ENCODE measurements at places on chromosomes 6 and 20.

DNA sequence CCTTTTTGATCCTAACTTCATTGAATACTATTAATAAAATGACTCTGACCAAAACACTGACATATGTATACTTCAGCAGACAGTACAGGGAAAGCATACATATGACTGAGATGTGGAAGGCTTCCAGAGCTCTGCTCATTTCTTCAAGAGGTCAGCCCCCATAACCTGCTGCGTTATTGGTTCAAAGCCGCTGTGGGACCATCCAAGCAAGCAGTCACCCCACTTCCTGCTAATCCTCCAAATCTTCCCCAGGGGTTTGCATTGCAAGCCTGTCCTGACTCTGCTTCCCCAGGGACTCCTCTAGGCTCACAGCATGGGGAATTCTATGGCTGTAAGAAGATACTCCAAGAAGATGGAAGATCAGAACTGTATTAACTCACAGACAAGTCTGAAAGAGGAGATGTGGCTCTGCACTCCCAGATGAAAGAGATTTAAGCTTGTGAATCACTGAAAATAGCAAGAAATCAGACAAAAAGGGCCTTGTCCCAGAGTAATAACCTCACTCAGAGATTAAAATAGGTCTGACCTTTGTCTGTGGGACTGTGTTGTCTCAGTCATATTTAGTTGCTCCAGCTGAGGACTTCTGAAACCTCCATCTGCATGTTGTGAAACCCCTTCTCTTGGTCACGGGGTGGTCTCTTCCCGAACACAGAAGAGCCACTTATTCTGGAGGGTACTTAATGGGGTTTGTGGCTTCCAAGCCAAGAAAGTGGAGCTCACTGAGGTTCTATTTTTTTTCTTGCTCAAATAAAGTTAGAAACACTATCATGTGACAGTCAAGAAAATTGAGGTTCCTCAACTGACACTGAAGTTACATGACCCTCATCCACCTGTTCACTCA lies 101.5 kb upstream of the MARCKS start:
- no peak for DNase-seq

- no peak for DNase-seq
These were observed 9.3 kb downstream of the WDR27 start for GRCh38 chr6:169692516-169692915.

GRCh38 chr20:57772349-57772964 lies 62.6 kb upstream of the PMEPA1 start:
- DNase-seq: peak; percentile 61

DNA sequence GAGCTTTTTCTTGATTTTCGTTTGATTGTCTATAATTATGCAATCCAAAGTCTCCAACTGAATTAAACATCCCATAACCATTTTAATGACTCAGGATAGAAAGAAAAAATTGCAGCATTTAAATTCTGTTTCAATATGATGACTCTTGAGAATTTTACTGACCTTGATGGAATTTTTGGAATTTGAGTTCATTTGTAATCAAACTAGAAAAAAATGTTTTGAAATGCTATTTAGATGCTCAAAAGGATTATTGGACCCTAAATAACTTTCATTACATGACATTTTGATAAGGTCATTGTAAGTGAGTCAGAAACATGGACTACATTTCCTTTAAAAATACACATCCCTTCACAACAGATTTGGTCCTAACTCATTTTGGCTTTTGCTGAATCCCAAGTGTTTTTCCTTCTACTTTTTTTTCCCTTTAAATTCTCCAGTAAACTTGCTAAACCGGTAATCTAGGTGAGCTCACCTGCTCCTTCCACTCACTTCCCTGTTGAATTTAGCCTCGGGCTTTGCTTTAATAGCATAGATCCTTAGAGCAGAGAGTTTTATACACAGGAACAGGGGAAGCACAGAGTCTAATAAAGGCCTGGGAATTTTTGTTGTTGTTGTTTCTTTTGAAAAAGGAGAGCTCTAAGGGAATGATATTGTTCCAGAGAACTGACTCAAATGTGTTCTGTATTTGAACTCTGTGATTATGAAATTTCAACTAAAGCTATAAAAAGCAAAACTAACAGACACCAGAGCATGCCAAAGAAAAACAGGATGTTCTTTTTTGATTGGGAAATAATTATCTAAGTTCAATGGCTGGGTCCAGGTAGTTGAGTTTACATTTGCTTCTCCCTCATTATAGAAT lies 1088.2 kb upstream of the CITED2 start:
- no peak for DNase-seq

DNA sequence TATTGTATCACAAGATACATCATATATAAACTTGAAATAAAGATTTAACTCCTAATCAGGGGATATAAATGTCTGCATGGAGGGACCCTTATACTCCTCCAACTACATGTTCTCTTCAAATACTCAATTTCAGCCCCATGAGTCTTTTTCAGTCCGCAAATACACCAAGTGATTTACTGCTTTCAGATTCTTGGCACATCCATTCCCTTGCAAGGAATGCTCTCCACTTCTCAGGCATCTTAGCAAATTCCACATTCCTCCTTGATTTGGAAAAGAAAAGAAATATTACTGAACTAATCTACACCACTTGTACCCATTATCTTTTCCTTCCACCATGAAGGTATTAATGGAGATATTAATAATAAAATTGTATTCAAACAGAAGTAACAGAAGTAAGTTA lies 999.4 kb upstream of the GJE1 start:
- no peak for DNase-seq

- DNase-seq: no peak
These were observed 48.7 kb downstream of the RIN2 start for GRCh38 chr20:19806806-19807190.

GRCh38 chr20:38117205-38117604 lies 47.9 kb downstream of the TGM2 start:
- no peak for DNase-seq
